Endothelial cell (in vitro differentiated cells): ENCODE measurements at places on chromosomes 1 and 21.

- DNase-seq = no peak
Measured at GRCh38 chr1:61782771-61783170, 40.5 kb downstream of the PATJ start.

- no peak for DNase-seq
Measured at GRCh38 chr1:108703939-108704338, 8.8 kb upstream of the FNDC7 start.

DNA sequence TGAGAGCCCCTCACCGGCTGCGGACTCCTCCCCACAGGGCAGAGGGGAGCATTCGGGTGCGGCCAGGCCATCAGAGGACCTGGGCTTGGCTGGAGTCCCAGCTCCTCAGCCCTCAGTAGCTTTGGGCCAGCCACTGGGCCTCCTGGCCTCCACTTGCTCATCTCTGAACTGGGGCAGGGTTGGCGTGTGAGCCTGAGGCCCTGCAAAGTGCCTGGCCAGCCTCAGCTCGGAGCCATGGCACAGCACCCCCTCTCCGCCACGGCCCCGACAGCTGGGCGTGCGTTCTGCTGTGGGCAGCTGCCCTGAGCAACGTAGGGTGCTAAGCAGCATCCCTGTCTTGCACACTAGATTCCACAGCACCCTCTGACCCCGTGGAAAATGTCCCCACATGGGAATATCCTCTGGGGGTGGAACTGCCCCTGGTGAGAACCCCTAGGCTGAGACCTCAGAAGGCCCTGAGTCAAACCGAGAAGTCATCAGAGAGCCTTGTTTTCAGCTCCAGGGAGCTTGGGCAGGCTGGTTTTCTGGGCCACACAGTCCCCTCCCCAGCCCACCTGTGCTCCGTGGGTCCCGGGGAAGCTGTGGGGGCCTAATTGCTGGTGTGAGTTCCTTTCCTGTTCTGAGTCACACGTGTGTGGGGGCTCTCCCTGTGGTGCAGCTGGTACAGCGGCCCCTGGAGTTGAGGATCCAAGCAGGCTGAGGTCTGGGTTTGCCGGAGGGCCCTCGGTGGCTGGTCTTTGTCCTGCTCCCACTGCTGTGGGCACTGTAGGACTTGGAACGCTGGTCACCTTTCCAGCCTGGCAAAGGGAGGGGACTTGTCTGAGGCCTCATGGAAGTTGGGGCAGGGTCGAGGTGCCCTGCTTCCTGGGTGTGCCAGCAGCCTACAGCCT lies 24.5 kb downstream of the TP73 start:
- DNase-seq = no peak

DNA sequence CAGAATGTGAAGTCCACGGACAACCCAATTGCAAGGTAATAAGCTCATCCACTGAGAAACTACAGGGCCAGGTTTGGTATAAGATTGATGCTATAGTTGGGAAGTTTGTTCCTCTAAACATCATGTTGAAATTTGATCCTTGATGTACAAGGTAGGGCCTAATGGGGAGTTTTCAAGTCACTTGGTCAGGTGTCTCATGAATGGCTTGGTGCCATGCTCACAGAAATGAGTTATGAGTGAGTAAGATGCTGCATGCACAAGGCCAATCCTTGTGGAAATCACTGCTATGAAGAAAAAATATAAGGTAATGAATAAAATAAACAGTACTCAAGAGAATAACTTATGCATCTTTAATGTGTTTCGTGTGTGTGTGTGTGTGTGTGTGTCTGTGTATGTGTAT lies 1891.2 kb downstream of the NCAM2 start:
- DNase-seq = no peak

DNA sequence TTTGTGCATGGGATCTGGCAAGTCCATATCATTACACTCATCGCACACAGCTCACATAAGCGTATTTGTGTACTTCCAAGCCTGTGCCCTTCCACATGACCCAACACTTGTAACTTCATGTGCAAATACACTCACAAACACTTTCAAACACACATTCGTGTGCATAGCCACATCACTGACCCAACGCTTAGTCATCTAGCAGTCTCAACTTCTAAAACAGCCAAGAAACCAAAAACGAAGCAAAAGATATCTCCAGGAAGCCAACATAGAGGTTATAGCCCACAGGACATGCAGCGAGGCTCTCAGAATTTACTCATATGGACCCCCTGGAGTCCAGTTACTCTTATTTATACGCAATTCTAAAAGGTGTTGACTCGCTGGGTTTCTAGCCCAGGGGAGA lies 10.9 kb upstream of the GOLT1A start:
- DNase-seq = no peak

- peak; percentile 43 for DNase-seq
Measured at GRCh38 chr1:35298464-35298863, 30.0 kb downstream of the ZMYM4 start.

- DNase-seq = no peak
Measured at GRCh38 chr21:15514073-15514946, 215.5 kb upstream of the USP25 start.

GRCh38 chr1:97038410-97038809 lies 316.8 kb downstream of the PTBP2 start:
- no peak for DNase-seq

DNA sequence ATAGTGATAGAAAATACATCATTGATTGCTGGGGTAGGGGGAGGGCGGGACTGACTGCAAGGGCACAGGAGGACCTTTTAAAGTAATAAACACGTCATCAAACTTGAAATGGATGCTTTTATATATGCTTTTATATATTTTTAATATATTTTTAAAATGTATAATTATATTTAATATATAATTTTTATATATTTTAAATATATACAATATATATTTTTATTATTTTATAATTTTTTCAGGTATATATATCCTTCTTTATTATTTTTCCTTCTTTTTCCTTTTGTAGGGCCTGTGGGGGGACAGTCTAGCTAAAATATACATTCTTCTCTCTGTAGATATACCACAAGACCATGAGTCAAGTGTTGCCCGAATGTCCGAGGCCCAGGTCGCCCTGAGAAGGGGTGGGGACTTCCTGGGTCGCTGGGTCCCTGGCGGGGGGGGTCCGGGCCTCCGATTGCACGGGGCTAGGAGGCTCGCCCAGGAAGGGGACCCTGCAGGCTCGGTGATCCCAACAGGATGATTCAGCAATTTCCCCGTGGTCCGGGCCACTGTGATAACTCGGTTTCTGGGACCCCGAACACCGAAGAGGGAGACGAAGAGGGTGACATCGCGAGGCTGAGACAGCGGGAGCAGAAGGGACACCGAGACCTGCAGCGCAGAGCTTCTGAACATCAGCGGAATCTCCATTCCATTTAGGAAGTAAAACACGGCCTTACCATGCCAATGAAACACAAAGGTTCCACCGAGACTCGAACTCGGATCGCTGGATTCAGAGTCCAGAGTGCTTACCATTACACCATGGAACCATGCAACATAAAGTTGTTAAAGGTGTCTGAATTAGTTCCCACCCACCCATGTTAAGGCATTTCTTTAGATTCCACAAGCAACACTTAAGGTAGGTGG lies 112.5 kb upstream of the NBPF11 start:
- DNase-seq = no peak

DNA sequence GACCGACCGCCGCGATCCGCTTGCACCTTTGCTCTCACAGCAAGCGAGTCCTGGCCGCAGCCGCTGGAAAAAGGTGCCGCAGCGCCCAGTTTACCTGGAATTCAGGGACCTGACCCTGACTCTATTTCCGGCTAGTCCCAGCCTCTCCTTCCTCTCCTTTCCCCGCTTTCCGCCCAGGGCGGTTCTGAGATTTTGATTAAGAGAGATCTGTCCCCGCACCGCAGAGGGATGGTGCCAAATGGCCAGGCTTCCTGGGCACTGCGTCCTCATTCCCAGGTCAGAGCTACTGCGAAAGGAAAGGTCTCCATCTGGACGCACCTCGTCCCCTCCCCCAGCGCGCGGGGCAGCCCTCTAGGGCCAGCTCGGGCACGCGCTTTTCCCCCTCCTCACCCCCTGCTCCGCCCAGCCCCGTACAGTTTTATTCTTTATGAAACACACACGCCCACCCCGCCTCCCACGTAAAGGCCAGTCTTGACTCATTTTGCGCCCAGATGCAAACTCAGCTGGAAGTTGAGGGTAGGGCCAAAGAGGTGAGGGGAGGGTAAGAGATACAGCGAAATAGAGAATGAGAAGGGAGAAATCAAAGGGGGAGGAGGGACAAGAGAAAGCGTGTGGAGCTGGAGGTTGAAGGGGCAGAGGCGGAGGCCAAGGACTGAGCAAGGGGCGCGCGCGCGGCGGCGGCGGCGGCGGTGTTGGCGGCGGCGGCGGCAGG lies 411.8 kb upstream of the ESRRG start:
- peak; percentile 9 for DNase-seq

DNA sequence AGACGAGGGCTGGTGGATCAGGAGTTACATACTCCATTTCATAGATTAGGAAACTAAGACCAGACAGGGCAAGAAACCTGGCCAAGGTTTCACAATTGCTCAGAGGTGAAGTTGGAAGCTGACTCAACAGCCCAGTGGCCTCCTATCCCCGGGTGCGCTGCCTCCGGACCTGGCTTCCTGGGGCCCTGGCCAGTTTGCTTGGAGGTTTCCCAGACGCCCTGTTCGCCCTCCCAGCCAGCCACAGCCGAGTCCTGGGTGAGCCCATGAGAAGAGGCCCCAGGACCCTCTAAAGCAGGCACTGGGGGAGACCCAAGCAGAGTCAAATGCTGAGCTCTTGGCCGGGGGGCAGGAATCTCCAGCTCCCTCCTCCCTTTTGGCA lies 180.1 kb downstream of the ZBTB18 start:
- no peak for DNase-seq

DNA sequence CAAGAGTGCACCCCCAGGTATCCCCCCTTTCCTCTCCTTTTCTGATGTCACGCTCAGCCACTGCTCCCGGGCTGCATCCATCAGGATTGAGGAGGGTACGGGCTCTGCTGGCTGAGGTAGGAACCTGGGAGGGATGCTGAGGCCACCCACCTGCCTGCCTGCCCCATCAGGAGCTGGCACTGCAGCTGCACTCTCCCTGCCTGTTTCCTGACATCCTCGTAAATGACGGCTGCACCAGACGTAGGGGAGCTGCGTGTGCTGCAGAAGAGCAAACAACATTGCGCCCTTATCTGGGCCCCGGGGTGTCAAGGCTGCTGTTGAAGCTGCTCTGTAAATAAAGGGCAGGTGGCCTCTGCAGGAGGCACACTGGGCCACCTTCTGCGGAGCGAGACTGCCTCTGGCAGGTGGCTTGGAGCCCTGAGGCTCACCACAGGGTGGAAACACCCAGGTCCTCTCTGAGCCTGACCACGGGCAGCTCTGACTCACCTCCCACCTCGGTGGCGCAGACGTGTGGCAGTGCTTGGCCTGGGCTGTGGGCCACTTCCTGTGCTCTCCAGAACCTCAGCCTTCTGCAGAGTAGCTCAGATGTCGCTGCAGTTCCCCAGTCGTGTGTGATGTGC lies 30.9 kb downstream of the SNAP47 start:
- DNase-seq = no peak

GRCh38 chr1:54837002-54837853 lies 36.1 kb upstream of the TTC22 start:
- DNase-seq = no peak

DNA sequence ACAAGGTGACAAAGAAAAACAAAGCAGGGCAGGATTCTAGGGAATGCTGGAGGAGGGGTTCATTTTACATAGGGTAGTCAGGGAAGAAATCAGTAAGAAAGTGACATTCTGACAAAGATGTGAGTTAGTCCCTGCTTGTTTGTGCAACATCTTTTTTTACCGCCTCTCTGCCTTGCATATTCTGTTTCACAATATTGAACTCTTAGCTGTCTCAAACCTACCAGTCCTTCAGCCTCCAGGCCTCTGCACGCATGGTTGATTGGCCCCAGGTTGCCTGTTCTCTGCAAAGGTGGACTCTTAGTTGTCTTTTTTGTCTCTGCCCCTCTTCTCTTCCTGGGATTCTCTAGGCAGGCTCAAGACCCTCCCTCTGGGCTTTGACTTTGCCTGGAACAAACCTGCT lies 152.2 kb upstream of the RUNX1 start:
- no peak for DNase-seq

DNA sequence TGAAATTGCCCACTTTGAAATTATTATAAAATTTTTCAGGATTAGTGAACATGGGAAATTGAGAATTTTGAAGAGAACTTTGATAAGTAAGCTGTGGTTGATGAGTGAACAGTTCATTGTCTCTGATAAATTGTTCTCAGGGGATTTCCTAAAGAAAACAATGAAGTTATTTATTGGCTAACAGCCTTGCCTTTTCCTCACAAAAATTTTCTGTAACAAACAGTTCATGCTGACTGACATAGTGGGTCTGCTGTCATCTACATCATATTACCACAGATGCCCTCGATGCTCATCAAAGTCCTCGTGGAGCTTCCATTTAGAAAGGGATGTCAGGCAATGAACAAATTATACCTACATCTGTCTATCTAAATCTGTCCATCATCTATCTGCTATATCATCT lies 113.4 kb downstream of the PTBP2 start:
- DNase-seq = no peak
